ENCODE measurements at places on chromosomes 7 and 10. TPM values are rescaled to one million over a fixed set of nuclear protein-coding genes. Genes with fewer than 3 reads are reported as not detected.

The BMS1 gene
- 41.1 TPM for total RNA-seq

The EEPD1 gene
- 10.0 TPM for total RNA-seq

The OPN4 gene
- total RNA-seq: not detected

The TLX1 gene
- 0.07 TPM for total RNA-seq

The SPAG6 gene
- total RNA-seq: not detected

The C7orf33 gene
- total RNA-seq: not detected

The DNAJC30 gene
- total RNA-seq: 3.3 TPM

The SP8 gene
- not detected for total RNA-seq

The HK1 gene
- 0.29 TPM for total RNA-seq

The SH2B2 gene
- total RNA-seq: 0.46 TPM

DNA sequence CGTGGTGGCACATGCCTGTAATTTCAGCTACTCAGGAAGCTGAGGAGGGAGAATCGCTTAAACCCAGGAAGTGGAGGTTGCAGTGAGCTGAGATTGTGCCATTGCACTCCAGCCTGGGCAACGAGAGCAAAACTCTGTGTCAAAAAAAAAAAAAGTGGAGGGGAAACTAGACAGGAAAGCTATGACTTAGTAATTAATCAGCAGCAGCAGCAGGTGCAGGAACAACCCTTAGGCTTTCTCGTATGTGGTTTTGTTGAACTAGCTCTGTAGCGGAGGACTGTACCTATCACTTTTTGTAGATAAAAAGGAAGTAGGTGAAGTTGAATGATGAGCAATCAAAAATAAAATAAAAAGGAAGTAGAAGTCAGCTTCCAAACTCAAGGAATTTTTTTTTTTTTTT is 76.9 kb upstream of the KMT2C start:
- no peak for DNase-seq

DNA sequence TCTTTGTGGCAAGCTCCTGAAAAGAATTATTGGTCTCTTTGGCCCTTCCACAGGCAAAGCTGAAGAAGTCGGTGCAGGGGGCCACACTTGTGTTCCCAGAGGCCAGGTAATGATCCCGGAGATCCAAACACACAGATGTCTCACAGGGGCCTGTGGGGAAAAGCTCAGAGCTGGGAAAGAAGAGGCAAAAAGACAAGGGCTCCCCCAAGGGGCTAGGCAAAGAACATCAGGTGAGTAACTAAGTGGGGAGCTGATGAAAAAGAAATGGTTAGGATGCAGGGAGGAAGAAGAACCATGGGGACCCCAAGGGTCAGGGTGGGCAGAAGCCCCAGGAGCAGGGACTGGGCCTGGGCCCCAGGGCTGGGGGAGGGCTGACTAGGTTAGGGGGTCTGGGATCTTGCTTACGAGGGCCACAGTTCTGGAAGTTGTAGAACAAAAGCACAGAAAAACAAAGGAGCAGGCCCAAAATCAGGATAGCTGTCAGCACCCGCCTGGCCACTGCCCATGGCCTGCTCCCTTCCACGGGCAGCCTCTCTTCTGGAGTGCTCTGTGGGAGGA is 1.1 kb downstream of the KEL start:
- no peak for DNase-seq

- DNase-seq: no peak
Observed at GRCh38 chr7:130990178-130990832, 256.3 kb upstream of the KLF14 start.

- DNase-seq: no peak
Observed at GRCh38 chr7:141073641-141074161, at the start of gene TMEM178B. TSS of gene TMEM178B (plus strand) at chr7:141074064.

GRCh38 chr7:32941181-32941580 is 16.1 kb upstream of the FKBP9 start:
- DNase-seq: no peak

GRCh38 chr7:100825751-100826513 is 1.4 kb downstream of the EPHB4 start:
- peak; percentile 57 for DNase-seq

GRCh38 chr7:47896809-47897423 is 51.4 kb downstream of the PKD1L1 start:
- no peak for DNase-seq

- peak; percentile 68 for DNase-seq
Observed at GRCh38 chr7:26965724-26966123, 101.3 kb upstream of the SKAP2 start.

DNA sequence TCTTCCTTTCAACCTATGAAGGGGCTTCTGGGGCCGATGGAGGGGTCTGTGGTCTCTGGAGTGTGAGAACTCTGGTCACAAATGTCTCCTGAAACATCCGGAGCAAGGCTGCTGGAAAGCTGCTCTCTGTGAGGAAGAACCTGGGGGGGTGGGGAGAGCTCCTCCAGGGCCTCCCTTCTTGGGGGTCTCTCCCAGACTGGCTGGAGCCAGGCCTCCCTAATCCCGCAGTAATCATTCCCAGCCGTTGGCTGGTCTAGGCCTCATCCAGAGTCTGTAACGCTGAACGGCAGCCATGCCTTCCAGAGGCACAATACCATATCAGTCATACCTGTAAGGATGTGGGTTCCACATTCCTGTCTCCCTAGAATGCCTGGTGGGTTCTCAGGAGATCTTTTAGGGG is 4.4 kb upstream of the LZTS2 start:
- DNase-seq: no peak

DNA sequence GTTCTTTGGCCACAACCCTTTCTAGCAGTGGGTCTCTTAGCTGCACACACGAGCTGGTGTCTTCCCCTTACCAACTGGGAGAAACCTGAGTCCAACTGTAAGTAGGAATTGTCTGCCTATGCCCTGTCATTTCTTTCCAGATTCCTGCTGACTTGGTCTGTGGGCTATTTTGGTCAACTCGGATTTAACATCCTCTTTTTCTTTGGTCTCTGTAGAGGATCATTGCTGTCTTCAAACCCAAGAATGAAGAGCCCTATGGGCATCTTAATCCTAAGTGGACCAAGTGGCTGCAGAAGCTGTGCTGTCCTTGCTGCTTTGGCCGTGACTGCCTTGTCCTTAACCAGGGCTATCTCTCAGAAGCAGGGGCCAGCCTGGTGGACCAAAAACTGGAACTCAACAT is 10.3 kb downstream of the PI4K2A start:
- no peak for DNase-seq

DNA sequence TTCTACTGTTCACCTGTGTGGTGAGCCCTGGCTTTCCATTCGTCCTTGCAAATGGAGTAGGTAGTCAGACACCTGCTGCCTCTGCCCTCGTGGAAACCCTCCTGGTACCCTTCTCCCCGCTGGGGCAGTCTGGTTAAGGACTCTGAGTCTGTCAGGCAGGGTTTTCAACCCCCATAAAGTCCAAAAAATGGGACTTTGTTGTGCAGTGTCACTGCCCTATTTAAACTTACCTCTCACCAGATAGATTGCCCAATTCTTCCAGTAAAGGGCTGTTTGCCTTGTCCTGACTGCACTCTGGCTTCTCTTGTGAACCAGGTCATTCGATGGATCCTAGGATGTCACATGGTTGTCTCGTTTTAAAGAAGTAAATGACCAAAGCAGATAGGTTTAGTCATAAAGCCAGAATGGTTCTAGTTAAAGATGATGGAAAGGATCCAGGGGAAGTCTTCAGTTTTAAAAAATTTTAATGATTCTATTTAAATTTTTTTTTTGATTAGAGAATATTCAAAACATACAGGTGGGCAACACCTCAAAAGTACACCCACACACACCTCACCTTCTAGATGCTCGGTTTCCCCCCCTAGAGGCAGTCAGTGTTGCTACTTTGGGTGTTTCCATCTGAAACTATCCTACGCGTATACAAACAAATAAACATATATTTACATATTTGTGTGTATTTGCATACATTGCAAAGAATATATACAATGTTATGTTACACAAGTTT is 22.0 kb downstream of the TMEM176B start:
- peak; percentile 37 for DNase-seq

DNA sequence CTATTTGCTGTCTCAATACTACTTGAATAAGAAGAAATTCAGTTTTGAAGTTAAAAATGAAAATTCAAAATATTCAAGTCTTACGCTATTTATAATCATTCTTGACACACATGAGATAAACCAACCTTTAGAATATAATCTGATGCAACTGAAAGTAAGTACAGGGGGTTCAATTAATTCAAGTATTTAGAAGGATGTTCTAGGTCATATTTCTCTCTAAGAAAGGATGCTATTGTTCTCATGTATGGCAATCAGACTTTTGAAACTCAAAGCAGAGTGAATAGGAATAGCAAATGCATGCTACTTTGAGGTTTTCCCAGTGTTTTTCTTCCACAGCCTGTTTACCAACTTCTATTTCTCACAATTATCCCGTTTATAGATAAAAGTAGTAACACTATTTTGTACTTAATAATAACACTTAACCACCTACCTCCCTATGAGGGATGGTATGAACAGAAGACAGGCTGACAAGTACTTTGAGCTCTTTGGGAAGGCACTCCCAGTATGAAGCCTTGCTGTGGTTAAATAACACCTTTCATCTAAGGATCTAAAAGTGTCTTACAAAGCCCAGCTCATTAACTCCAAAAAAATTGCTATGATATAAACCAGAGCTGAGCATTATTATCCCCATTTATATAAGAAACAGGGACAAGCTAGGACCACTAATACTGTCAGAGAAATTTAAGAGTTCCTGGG is 18.0 kb upstream of the SPOCK2 start:
- DNase-seq: no peak

- DNase-seq: no peak
Observed at GRCh38 chr10:25382029-25382810, 207.4 kb downstream of the GPR158 start.

- no peak for DNase-seq
Observed at GRCh38 chr7:30145426-30145970, 10.7 kb downstream of the MTURN start.

DNA sequence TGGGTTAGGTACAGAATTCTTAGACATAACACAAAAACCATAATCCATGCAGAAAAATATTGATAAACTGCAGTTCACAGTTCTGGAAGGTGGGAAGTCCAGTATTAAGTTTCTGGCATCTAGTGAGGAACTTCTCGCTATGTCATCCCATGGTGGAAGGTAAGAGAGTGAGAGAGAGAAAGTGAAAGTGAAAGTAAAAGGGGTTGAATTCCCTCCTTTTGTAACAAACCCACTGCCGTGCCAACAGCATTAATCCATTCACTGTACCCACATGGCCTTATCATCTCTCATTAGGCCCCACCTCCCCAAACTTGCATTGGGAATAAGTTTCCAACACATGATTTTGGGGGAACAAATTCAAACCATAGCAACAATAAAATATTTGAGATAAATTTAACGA is 17.1 kb downstream of the ZNF485 start:
- DNase-seq: no peak

DNA sequence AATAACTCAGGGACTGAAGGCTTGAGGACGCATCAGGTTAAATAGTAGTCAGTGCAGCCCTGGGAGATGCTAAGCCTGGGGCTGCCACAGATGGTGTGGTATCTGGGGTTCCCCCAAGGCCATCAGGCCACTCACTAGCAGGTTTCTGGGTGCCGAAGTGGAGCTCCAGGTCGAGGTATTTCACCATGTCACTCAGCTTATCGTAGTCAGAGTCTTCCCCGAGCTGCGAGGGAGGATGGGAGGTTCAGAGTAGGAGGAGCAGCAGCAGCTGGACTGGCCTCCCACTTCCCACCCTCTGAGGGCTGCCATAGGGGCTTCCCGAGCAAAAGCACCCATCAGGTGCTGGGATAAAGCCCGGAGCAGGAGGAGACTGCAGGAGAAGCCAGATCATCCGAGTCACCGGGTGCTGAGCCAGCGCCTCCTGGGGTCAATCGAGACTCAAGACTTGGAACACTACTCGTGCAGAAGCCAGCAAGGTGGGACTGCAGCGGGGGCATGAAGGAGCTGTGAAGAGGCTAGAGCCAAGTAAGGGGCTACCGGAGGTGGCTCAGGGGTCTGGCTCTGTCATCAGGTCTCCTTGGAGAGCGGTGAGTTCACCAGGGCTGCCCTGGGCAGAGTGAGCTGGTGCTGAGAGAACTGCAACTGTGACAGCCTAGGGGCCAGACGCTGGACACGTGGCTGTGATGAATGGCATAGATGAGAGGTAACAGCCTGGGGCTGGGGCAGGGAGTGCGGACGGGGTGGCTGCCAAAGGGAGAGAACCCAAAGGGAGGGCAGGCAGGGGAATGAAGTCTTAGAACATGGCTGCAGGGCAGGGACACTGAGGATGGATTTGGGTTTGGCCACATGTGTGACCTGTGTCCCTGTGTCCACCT is 45.3 kb downstream of the GRID2IP start:
- no peak for DNase-seq

- no peak for DNase-seq
Observed at GRCh38 chr7:21548491-21548890, 5.7 kb downstream of the DNAH11 start.

DNA sequence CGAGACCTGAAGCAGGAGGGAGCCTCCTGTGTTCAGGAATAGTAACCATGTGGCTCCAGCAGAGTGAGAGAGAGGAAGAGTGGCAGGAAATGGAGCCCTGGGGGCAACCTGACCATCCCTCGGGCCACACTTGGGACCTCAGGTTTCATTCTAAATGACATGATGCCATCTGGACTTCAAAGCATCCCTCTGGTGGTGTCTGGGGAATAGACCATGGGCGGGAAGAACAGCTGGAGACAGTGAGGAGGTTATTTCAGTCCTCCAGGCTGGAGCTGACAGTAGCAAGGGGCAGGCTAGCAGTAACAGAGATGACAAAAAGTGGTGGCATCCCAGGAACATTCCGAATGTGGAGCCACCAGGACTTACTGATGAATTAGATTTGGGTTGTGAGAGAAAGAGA is 44.8 kb downstream of the AKR1B1 start:
- no peak for DNase-seq

DNA sequence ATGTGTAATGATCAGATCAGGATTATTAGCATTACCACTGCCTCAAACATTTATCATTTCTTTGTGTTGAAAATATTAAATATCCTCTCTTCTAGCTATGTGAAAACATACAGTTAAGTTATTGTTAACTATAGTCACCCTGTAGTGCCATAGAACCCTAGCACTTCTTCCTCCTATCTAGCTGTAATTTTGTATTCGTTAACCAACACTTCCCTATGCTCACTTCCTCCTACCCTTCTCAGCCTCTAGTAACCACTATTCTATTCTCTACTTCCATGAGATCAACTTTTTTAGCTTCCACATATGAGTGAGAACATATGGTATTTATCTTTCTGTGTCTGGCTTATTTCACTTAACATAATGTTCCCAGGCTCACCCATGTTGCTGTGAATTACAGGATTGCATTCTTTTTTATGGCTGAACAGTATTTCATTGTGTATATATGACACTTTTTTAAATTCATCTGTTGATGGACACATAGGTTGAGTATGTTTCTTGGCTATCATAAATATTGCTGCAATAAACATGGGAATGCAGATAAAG is 132.7 kb upstream of the RHOBTB1 start:
- DNase-seq: no peak

GRCh38 chr10:110919349-110919931 is at the start of gene SHOC2:
TSS of gene SHOC2 (plus strand) at chr10:110919604. CDS start at chr10:110964359, 44,755 bp downstream.
- DNase-seq: no peak

GRCh38 chr10:43192884-43193283 is 54.6 kb downstream of the CSGALNACT2 start:
- DNase-seq: no peak

GRCh38 chr7:150336746-150337145 is 4.7 kb downstream of the RARRES2 start:
- DNase-seq: no peak

GRCh38 chr7:112398534-112398933 is 51.7 kb upstream of the IFRD1 start:
- DNase-seq: no peak

GRCh38 chr7:135938563-135938962 is 38.6 kb downstream of the MTPN start:
- no peak for DNase-seq

- peak; percentile 11 for DNase-seq
Observed at GRCh38 chr7:149821191-149822148, 16.7 kb upstream of the ZNF862 start.

All from HepG2 (cell line).